Daoy (cell line): ENCODE measurements at places on chromosomes 6 and 20. TPM values are rescaled to one million over a fixed set of nuclear protein-coding genes. Genes with fewer than 3 reads are reported as not detected.

SLC35D3 gene
- total RNA-seq: not detected in 2 replicates

LCA5 gene
- total RNA-seq: 2.2 and 5.0 TPM in 2 replicates

- no peak for DNase-seq
Measured at GRCh38 chr6:133026705-133027104, 212.3 kb downstream of the RPS12 start.

DNA sequence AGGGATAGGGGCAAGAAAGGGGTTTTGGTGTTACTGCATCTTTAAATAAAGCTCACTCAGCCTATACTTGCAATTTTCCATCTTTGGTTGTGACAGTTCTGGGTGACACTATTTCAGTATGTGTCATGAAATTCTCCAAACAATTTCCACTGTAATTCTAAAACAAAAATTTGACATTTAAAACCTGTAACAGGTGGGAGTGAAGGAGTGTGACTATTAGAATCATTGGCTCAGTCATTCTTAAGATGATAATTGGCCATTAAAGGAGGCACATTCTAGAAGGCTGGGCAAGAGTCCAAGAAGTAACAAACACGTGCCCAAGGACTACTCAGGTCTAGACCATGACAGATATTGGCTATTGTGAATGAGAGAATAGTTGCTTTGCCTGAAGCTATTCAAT is 153.3 kb upstream of the ARG1 start:
- no peak for DNase-seq

TAGAP gene
- not detected in 2 replicates for total RNA-seq

- DNase-seq: no peak
Measured at GRCh38 chr20:23118766-23119165, 32.6 kb upstream of the CD93 start.

DNA sequence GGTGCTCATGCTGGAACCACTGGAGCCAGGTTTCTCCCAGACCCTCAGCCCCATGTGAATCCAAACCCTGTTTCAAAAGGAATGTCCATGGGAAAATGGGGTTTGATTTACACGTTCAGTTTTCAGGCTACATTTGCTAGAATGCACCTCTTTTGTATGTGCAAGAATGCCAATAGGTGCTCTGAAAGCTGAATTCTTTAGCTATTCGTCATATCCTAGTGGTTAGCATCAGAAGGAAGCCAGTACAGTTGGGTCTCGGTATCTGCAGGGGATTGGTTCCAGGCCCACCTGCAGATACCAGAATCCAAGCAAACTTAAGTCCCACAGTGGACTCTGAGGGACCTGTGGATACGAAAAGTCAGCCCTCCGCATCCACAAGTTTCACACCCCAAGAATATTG is 93.4 kb downstream of the UST start:
- DNase-seq: no peak

GRCh38 chr6:101231606-101232235 is 161.8 kb upstream of the GRIK2 start:
- no peak for DNase-seq

DNA sequence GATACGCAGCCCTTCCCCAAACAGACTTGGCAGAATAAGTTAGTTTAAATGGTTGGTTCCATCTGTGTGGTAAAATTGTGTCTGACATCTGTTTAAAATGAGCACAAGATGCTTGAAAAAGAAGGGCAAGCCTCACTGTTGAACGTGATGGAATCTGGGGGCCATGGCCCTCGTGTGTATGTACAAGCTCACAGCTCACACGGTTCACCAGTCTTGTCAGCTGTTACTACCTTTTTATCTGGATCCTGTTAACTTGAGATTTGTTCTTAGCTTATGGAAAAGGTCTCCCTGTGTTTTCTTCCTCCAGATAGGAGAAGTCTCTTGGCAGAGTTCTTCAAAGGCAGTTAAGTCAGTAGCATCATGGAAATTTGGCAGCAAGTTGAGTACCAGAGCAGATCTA is 270.6 kb downstream of the KHDC1L start:
- no peak for DNase-seq

DNA sequence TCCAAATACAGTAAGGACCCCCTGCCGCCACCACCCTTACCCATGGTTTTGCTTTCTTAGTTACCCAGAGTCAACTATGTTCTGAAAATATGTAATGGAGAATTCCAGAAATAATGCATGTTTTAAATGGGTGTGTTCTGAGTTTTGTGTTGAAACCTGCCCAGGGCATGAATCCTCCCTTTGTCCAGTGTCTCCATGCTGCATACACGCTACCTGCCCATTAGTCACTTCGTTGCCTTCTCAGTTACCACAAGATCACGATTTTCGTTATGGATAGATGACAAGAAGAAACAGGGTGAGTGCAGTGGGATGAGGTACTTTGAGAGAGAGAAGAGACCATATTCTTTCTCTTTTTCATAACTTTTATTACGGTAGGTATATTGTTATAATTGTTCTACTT is 10.6 kb downstream of the FARS2 start:
- DNase-seq: no peak

DNA sequence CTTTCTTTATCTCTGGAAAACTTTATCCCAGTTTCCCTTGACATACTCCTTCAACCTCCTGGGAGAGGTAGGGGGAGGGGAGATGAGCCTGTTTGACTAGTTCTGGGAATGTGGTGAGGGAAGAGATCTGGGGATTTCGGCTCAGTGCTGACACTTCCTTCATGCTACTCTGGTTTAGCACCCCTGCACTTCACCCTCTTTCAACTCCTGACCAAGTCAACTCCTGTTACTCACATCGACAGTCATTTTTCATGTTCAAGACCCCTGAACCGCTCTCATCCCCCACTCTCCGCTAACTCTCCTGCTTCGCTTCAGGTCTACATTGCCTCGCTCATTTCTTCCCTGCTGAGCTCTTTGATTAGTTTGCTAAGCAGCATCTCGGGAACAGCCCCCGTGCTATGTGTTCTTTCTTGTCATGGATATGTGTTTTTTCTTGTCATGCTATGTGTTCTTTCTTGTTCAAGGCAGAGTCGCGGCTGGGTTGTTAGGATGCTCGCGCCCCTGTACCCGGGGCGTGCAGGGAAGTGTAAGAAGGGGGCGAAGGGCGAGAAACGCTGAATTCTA is 16.6 kb upstream of the TRIM27 start:
- peak; percentile 63 for DNase-seq

- DNase-seq: peak; percentile 54
Measured at GRCh38 chr6:156776470-156776839, 723 bp upstream of the ARID1B start.

DNA sequence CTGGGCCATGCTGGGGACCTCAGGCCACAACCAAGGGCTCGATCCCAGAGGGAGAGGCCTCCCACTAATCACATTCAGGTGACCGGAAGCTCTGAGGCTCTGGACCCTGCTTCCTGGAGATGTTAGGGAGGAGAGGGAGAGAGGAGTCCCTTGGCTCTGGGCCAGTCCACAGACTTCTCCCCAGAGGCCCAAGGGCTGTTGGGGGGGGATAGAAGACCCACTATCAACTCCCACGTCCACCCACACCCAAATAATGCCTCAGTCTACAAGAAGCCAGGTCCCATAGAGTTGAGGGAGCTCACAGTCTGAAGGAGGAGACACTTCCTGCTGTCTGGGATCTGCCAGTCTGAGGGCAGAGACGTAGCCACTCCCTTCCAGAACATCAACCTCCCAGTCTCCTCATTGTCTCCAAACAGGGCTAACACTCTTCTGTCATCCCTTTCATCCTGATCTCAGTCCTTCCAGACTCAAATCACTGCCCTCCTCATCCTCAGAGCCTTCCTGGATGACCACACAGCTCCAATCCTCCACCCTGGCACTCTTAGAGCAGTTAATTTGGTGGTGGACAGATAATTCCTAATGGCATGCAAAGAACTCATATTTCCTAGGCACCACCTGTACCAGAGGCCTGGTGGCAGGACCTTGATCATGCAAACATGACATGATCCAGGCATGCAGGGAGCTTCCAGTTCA is 69.9 kb downstream of the MRPL14 start:
- DNase-seq: peak; percentile 59

TMEM244 gene
- total RNA-seq: 2.7 TPM in 1 of 2 replicates, not detected in the other

MCCD1 gene
- total RNA-seq: not detected in 2 replicates

GRCh38 chr6:13694562-13694961 is 17.1 kb downstream of the RANBP9 start:
- DNase-seq: no peak

RNF217 gene
- total RNA-seq: 13.6 and 39.7 TPM in 2 replicates

GRCh38 chr6:13579911-13580310 is 5.5 kb downstream of the SIRT5 start:
- DNase-seq: no peak

GRCh38 chr20:33889312-33889711 is 78.2 kb downstream of the CHMP4B start:
- DNase-seq: no peak

- DNase-seq: no peak
Measured at GRCh38 chr6:166284640-166285039, 23.6 kb downstream of the PRR18 start.

DNA sequence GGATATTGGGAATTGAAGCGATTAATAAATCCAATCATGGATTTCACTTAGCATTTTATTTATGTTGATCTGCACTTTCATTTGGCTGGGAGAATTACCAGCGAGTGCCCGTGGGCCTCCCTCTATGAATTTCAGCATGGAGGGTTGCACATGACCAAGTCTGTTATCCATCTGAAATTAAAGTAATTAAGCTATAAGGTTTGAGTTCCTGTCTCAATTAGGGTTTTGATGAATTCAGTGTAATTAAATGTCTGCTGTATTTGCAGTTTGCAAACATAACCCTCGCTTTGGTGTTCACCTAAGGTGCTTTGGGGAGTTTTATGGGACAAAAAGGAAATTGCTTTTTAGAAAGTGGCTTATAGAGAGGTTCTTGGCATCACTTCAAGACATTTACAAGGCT is 169.8 kb upstream of the RIN2 start:
- DNase-seq: no peak

IDH3B gene
- 181 and 228 TPM in 2 replicates for total RNA-seq

- no peak for DNase-seq
Measured at GRCh38 chr20:3403741-3404140, 3.7 kb downstream of the DNAAF9 start.

GRCh38 chr6:88422831-88423230 is 256.7 kb upstream of the CNR1 start:
- DNase-seq: peak; percentile 37

- DNase-seq: peak; percentile 96
Measured at GRCh38 chr6:106519460-106520394, 109.6 kb downstream of the RTN4IP1 start.

DNA sequence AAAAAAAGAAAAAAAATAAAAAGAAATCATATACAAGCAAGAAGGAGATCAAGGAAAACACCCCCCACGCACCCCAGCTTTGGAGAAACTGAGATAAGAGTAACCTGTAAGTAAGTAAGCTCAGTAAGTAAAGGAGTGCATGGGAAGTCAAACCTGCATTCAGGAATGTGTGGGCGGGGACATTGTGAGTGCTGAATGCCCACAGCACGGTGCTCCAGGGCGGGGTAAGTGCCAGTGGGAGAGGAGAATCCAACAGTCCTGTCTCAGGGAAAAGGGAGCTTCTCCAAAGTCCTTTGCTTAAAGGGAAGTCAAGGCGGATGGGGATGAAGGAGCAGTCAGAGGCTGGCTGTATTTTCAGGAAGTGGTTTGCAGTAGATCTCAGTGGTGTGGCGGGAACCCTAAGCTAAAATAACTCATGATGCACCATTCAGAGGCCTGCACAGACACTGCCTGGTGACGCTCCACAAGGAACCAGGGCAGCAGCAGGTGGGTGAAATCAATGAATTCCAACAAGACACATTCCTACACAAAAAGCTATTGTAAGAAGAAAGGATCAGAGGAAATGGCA is 368.0 kb downstream of the QKI start:
- DNase-seq: no peak

DNA sequence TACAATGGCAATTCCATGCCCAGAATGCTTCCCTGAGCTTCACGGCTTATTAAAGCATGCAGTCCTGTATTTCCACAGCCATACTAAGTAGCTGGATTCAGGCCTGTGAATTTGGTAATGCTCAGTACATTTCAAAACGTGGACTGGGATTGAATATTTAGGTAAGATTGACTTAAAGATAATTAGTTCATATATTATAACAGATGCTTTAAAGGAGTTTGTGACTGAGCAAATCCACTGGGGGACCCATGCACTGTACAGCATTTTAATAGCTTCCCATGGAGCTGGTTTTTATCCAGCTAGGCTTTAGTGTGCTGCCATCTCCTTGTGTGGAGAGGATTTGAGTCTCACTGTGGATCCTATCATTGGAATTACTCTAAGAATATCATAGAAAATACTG is 420.9 kb upstream of the FLRT3 start:
- DNase-seq: no peak

SNAI1 gene
- 1.3 and 1.7 TPM in 2 replicates for total RNA-seq

CDH26 gene
- total RNA-seq: 0.29 TPM in 1 of 2 replicates, not detected in the other

DNA sequence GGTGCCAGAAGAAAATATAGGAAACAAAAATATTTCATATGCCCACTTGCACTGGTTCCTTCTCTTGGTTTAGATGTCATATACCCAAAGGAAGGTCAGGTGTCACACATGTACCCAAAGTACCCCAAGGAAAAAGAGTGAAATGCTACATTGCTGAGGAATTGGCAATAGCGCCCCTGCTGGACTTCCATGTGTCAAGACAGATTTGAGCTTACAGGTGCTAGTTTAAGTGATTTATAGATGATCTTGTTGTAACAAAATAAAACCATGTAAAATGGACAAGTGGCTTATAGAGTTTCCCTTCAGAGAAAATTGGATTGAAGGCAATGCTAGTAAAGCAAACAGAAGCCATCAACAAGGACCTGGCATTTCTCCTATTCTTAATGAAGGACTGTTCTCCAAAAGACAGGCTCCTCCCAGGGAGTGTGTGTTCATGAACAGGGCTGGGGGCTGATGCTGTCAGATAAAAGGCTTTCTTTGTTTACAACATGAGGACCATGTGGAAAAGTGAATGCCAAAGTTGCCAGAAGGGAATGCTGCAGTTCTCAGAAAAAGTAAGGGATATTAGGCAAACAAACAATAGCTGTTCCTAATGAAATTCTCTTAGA is 64.3 kb upstream of the PAK5 start:
- DNase-seq: peak; percentile 10

DNA sequence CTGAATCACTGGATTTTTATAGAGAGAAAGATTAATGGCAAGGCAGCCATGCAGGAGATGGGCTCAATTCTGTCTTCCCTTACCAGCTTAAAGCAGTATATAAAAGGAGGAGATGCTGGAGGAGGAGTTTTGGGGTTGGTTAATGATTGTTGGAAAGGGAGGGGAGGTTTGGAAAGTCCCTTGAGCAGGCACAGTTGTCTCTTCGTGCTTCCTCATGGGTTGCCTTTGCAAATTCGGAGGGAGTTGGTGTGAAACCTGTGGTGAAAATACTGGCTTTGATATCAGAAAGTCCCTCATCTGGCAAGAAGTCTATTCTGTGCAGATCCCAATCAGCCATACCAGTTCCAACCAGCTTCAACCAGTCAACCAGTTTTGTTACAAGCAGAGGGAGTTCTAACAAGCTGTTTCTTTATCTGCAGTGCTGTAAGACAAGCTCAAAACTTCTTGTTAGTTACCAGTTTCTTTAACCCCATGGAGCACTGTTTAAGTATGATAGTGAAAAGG is 107.0 kb downstream of the HIVEP1 start:
- DNase-seq: no peak

IL17F gene
- not detected in 2 replicates for total RNA-seq

WFDC5 gene
- not detected in 2 replicates for total RNA-seq

GRCh38 chr20:3080939-3081388 is 3.6 kb downstream of the AVP start:
- DNase-seq: no peak

CCN5 gene
- total RNA-seq: not detected in 2 replicates

CRISP2 gene
- total RNA-seq: 0.23 and 1.1 TPM in 2 replicates
